Activated CD4-positive, alpha-beta T cell treated with anti-CD3 and anti-CD28 coated beads for 1 hour (primary cell): ENCODE measurements at places on chromosomes 4 and X.

DNA sequence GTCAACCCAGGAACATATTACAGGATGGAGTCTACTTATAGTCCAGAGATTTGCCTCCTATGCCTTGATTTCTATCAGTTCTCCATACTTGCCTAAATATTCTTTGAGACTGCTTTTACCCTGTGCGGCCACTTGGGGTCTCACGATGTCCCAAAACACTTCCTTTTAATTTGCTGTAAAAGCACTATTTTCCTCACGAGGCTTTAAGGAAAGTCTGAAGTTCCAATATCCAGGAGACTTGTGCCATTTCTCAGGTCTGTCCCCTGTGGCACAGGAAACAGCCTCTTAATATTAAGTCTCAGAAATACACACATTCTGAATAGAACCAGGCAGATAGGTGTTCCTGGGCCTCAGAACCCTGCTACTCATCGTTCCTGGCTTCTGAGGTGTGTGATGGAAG, 142.9 kb downstream of the TMEM164 start:
- no peak for DNase-seq

DNA sequence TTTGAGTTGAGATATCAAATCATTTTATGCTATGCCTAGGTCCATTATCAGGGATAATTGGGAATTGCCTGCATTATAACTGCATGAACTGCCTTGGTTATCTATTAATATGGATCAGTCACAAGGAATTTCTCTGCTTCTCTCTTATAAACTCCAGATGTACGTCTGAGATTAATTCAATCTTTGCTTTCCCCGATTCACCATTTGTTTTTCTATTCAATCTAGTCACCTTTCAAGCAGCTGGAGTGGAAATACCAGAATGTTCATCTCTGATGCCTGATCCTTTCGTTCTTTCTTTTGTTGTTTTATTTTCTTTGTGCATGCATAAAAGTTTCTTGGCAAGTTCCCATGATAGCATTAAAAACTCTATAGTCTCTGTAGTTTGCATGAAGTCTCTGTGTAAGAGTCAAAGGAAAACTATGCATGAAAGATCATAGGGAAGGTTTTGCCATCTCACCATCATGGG, 22.6 kb downstream of the SYNPO2 start:
- no peak for DNase-seq

DNA sequence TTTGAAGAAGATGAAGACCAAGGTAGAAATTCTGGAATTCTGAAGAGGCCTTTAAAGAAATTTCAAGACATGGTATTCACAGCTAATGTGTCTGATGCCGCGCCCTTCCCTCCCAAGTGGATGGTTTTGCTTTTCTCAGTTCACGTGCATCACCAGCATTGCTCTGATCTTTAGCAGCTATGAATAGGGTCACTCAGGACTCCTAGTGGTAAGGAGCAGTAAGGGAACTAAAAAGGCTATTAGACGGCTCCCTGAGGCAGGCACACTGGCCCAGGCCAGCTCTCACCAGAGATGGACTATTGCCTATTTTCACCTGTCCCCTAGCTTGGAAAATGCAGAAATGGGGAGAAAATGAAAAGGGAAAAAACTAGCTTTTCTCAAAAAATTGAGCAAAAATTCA, 447.5 kb upstream of the RASGEF1B start:
- no peak for DNase-seq

- no peak for DNase-seq
Observed at GRCh38 chr4:42460043-42460442, 62.8 kb downstream of the SHISA3 start.

- no peak for DNase-seq
Observed at GRCh38 chrX:53087388-53087831, 5.2 kb downstream of the TSPYL2 start.

DNA sequence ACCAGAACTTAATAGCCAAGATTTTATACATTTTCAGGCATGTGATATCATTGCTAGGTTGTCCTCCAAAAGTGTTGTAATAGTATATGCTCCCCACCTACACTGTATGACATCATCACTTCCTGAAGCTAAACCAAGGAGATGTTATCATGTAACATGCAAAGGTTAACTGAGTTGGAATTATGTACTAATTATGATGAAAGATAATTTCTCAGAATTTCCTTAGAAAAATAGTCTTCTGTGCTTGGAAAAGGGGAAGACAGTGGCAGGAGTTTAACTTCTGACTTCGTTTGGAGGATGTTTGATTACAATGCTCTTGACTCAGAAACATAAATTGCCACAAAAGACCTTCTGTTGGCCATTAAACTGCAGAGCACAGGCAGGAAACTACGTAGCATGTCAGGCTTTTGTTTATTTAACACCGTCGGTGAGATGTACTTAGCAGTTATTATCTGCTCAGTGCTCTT, 83.6 kb upstream of the GUCY1A1 start:
- no peak for DNase-seq

- no peak for DNase-seq
Observed at GRCh38 chrX:38961936-38962335, 160.7 kb downstream of the MID1IP1 start.

GRCh38 chr4:34615315-34615714, 1629.0 kb downstream of the ARAP2 start:
- no peak for DNase-seq

- no peak for DNase-seq
Observed at GRCh38 chrX:7852166-7852565, 9.2 kb downstream of the VCX start.

GRCh38 chr4:108693211-108693610, 42.8 kb downstream of the OSTC start:
- no peak for DNase-seq

- DNase-seq = no peak
Observed at GRCh38 chrX:66009231-66009845, 30.5 kb downstream of the VSIG4 start.

GRCh38 chr4:82746705-82747574, 51.7 kb downstream of the SCD5 start:
- DNase-seq = no peak

DNA sequence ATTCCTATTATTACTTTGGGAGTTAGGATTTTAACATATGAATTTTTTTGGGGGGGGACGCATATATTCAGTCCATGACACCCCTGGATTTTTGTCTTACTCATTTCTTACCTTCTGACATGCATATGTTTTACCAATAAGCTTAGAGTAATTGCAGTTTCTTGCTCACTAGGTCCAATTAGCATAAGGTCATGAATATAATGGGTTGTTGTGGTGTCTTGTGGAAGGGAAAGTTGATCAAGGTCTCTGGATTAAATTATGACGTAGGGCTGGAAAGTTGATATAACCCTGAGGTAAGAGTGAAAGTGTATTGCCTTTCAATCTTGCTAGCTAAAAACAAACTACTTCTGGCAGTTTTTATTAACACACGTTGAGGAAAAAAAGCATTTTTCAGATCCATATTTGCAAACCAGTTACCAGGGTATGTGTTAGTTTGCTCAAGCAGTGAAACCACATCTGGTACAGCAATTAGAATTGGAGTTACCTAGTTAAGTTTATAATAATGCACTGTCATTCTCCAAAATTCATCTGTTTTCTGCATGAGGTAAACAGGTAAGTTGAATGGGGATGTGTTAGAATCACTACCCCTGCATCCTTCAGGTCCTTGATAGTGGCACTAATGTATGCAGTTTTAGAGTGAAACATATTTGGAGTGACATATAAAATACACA, 32.0 kb downstream of the STIM2 start:
- DNase-seq = no peak

DNA sequence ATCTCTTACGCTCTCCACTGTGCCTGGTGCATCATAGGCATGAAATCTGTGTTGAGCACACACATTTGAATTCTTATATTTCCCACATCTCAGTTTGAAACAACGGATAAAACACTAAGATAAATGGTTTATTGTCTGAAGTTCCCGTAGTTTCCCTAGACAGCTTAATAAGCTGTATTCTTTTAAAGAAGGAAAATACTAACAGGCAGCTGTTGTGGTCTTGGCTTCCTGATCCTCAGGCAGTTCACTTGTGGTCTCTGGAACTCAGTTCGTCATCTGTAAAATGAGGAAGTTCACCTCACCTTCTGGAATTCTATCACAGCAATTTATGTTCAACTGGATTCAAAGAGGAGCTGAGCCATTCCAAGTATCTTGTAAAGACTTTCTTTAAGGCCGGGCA, 1805.6 kb upstream of the TENM3 start:
- no peak for DNase-seq

DNA sequence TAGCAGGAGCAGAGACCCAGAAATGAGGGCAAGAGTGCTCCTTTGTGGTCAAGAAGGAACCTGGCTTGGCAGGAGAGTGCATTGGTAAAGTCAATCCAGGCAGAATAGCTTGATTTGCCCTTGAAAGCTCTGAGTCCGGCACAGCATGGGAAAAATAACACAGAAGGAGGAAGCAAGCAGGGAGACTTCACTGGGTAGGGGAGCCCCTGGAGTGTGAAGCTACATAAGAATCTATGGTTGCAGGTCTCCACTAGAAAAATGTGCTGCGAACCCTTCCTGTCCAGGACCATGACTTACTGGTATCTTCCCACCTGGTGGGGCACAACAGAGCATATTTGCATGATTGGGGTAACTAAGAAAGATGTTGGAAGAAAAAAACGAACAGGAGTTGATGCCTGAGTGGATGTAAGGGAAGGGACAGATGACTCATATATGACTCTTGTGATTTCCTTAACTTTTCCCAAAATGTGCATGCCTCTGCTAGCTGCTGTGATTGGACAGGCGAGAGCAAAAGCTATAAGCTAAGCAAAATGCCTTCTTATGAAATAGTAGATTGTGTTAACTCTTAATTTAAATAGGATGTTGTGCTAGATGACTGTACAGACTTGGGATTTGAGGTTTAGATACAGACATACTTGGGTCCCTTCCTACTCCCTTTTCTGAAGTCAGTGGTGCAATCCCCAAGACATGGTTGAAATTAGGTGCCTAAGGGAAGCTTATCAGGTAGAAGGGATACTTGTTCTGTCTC, 3.3 kb downstream of the IL13RA1 start:
- no peak for DNase-seq

GRCh38 chr4:38695809-38696208, 31.8 kb downstream of the KLF3 start:
- DNase-seq = no peak

GRCh38 chr4:155530290-155530689, 136.4 kb upstream of the GUCY1A1 start:
- no peak for DNase-seq

DNA sequence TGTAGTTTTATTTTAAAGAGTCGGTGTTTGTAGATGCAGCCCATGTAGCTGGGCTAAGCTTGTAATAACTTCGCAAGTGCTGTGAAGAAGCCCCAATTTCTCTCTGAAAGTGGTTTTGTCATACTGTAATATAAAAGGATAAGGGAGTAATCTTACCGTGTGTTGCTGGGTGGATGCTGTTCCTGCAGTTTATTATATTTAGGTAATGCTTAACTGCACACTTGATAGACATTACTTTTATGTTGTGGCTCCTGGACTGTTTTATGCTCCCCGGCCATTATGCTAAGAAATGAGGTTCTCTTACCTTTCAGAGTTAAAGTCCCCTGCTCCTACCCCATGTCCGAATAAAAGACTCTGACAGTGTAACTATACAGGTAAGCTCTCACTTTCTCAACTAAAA, 789.4 kb downstream of the RPA4 start:
- DNase-seq = no peak

DNA sequence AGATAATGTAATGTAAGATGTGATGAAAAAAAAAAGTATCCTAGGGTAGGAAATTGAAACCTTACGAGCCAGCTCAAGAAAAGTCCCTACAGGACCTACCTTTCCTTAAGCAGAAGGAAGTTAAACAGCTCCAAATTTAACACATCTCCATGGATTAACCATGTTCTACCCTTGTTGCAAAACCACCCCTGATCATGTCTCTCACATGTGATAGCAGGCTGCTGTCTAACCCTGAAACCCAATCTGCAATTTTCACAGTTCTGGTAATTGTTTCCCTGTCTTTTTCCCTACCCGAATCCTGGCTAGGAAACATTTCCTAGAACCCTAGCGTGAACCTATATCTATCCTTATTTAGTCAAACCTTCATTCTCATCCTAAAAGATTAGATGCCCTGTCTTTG, 198.9 kb downstream of the SPOCK3 start:
- no peak for DNase-seq

- no peak for DNase-seq
Observed at GRCh38 chr4:128068918-128069317, 7.8 kb downstream of the LARP1B start.

GRCh38 chr4:139969635-139970266, 184.2 kb downstream of the MAML3 start:
- no peak for DNase-seq

GRCh38 chr4:61400439-61401038, 200.4 kb downstream of the ADGRL3 start:
- DNase-seq = no peak

DNA sequence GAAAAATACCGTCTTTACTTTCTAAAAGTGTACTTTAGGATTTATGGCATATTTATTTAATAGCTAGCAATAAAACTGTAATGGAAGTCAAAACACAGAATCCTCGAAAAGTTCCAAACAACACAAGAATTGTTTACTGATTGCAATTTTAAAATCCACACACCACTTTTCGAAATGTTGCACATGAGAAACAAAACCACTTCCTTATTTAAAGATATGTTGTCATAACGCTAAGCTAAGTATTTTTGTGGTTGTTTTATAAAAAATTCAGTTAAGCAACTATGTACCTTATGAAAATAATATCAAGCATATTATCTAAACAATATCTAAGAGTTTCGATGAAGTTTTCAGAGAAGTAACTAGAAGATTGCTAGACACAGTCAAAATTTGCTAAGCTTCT, 344 bp downstream of the TMPRSS11D start:
- DNase-seq = no peak
